Hematopoietic multipotent progenitor cell treated with erythropoietin and hydrocortisone succinate and interleukin-3 and kit ligand, for 4 days (in vitro differentiated cells): ENCODE measurements at places on chromosomes 3 and 15.

GRCh38 chr3:197793247-197793646, 2.2 kb downstream of the LRCH3 start:
- DNase-seq, result peak; percentile 44

GRCh38 chr3:64848822-64849221, 161.0 kb upstream of the ADAMTS9 start:
- DNase-seq, result no peak

DNA sequence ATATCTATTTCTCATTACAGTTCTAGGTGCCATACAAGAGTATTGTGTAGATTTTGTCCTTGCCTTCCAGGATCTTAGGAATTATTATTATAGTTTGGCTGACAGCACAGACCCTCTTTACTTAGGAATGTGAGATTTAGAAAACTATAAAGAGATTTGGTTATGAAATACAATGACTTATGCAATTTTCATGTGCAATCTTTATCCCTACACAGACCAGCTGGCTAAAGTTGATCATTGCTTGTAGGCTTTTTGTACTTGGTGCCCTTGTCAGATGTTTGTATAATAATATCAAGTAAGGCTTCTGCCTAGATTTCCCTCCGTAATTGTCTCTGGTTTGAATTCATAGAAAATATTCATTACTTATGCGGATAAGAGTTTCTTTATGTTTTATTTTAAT, 174.5 kb upstream of the GAP43 start:
- DNase-seq, result no peak

- peak; percentile 81 for DNase-seq
These were observed 144.8 kb upstream of the BHLHE40 start for GRCh38 chr3:4834403-4834866.

GRCh38 chr15:45618813-45619212, 16.0 kb upstream of the SQOR start:
- peak; percentile 68 for DNase-seq

GRCh38 chr15:79849789-79850188, 47.0 kb downstream of the MTHFS start:
- peak; percentile 74 for DNase-seq

- DNase-seq, result peak; percentile 90
These were observed 8.4 kb downstream of the CSK start for GRCh38 chr15:74790080-74790916.

- DNase-seq, result no peak
These were observed 6.3 kb downstream of the EIF4A2 start for GRCh38 chr3:186789554-186790260.

DNA sequence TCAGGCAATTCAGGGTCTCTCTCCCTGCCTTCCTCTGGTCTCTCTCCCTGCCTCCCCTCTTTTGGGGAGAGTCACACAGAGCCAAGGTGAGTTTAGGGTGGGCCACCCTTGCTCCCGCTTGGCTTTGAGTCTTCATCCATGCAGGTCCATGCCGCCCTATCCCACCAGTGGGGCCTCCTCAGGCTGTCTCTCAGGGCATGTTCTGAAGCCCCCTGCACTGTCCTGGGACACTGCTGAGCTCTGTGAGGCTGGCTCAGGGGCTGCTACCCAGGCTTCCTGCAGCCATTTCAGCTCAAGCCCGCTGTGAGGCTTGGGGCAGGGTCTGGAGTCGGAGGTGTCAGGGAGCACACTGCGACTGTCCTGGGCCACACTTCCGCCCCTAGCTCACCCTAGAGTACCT, 203.1 kb downstream of the SSR3 start:
- DNase-seq, result no peak
